ENCODE measurements at places on chromosomes 16 and 17.

- peak; percentile 5 for DNase-seq
Observed at GRCh38 chr17:48335858-48336500, 94.0 kb downstream of the SKAP1 start.

GRCh38 chr17:32523017-32523680, 36.4 kb downstream of the CDK5R1 start:
- DNase-seq = no peak

- no peak for DNase-seq
Observed at GRCh38 chr17:81460856-81461460, 51.6 kb downstream of the ACTG1 start.

- DNase-seq = no peak
Observed at GRCh38 chr17:4409659-4410058, 24.1 kb upstream of the SPNS3 start.

GRCh38 chr17:44105483-44105882, 18.0 kb downstream of the HDAC5 start:
- no peak for DNase-seq

DNA sequence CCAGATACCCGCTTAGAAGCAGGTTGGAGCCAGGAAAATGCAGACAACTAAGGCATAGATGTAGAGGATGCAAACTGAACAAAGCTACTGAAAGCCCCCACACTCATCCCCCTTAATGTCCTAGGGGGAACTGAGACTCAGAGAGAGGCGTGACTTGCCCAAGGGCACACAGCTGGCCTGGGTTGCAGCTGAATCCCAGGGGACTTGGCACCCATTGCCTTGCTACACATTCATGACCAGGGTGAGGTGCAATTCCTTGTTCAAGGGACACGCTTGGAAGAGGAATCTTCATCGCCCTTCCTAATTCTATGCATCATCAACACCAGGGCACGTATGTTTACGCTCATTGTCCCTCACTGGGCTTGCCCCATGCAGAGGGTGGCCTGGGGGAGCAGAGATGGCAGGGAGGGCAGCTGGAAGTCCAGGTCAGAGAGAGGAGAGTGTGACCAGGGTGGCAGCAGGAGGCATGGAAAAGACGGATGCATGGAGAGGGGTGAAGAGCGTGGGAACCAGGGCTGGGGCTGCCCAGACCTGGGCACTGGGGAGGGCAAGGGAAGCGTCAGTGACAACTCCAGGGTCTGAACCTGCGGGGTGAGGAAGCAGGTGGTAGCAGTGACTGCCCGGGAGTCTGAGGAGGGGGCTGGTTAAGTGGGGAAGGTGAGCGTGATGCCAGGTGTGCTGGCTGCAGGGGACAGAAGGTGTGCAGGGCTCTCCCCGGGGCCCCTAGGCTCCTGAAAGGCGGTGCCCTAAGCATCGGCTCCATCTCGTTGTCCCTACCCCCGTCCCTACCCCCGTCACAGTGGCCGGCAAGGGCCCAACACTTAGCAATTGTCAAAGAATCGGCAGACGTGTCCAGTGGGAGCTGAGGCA, 267.1 kb upstream of the TNRC6C start:
- no peak for DNase-seq

DNA sequence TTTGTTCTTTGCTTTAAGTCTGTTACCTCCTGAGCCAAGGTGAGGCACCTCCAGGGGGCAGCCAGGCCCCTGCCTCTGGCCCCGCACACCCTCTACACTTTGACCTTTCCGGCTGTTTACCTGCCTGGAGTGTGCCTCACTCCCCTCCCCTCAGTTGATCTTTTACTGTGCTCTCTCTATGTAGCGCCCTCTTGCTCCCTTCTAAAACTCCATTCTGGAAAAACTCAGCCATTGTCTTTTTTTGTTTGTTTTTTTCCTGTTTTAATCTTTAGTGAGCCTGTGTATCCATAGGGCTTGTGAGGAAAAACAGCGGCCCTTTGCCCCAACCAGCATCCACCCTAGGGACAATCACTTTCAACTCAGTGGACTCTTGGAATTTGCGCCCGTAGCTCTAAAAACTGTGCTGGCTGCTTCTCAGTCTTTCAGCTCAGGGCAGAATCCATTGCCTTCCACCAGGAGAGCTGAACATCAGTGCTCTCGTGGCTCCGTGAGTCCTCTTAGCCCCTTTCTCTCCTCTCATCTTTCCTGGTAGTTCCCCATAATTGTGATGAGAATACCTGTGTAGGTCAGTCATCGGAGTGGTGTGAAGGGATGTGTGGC, 4.3 kb downstream of the AMDHD2 start:
- DNase-seq = no peak

- DNase-seq = peak; percentile 67
Observed at GRCh38 chr16:4330277-4330874, 14.5 kb downstream of the GLIS2 start.

DNA sequence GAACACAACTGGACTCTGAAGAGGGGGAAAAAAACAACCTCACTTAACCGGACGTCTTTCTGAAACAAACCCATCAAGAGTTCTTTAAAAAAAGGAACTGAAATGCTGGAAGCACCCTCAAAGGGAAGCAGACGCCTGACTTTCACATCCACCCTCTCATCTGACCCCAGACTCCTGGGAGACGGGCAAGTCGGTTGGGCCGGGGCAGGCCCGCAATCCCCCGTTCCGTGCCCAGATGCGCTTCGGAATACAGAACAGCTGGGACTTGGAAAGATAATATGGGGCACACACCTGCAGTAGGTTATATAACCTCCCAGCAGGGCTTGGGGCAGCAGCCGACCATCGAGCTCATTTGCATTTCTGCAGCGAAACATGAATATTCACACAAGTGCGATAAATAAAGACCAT, 3.7 kb downstream of the ARHGAP27 start:
- no peak for DNase-seq

DNA sequence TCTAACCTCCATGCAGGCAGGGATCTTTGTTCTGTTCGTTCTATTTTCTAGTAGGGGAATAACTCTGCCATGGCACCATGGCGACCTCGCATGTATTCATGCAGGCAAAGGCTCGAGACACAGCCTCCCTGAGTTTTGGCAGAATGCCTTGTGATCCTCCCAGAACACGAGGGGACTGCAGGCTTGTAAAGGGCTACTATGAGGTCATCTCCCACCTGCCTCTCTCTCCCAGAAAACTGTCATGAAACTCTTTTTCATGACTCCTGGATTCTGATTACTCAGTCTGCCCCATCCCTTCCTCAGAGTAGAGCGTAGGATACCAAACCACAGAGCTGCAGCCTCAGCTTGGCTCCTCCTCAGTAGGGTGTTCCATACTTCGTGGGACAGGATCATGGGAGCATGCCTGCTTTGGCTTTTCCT, 64.3 kb downstream of the IGF2BP1 start:
- no peak for DNase-seq

- DNase-seq = no peak
Observed at GRCh38 chr17:43871946-43872690, 25.1 kb downstream of the CD300LG start.

DNA sequence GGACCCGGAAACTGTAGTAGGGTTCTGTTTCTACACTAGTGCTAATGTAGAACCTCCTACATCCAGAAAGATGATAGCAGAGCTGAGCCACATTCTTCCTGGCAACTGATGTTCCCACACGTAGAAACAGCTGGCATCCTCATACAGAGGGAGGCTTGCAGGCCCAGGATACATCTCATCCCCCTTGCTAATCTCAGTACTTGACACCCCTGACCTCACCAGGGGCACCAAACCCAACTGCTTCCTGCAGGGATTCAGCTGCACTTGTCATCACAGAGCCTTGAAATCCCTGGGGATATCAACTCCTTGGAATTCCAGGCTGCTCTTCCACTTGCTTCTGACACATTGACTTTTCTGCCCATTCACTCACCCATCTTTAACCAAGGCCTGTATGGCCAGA, 75.2 kb upstream of the HSBP1 start:
- no peak for DNase-seq

- DNase-seq = no peak
Observed at GRCh38 chr17:29642171-29642611, 19.5 kb upstream of the CORO6 start.

GRCh38 chr16:7521834-7522233, 189.2 kb downstream of the RBFOX1 start:
- peak; percentile 14 for DNase-seq

- DNase-seq = no peak
Observed at GRCh38 chr17:73625991-73626673, 18.1 kb downstream of the SDK2 start.

DNA sequence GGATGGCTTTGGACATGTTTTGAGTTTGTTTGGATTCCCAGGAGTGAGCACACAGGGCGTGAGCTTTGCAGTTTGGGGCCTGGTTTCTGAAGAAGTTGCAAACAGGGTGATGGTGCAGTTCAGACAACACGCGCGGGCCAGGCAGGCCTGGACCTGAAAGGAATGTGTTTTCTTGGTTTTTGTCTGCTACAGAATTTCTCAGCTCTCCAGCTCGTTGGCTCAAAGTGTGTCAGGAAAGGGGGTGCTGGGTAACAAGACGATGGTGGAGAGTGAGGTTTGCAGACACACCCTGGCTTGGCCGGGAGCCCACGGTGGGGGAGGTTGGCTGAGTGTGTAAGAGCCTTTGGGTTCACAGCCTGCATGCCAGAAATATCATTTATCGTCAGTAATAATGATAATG, 82.3 kb downstream of the CMIP start:
- DNase-seq = no peak

GRCh38 chr17:81665205-81666091, 957 bp downstream of the OXLD1 start:
- DNase-seq = no peak

- DNase-seq = no peak
Observed at GRCh38 chr16:14283786-14284185, 212.7 kb downstream of the MRTFB start.

DNA sequence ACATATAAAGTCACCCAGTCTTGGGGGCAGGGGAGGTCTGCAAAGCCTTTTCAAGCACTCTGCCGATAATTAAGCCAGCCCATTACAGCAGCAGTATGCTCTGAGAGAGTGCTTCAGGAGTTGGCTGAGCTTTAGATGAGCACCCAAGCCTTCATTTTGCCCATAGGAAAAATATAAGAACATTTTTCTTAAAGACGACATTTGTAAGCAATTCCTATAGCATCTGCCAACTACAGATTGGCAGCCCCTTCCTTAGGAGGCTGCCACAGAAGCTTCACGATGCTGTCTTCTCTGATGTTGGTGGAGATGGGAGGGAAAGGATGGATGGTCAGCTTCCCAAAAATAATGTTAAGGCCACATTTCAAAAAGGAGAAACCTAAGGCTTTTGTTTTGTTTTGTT, 367.5 kb downstream of the XYLT1 start:
- DNase-seq = no peak

DNA sequence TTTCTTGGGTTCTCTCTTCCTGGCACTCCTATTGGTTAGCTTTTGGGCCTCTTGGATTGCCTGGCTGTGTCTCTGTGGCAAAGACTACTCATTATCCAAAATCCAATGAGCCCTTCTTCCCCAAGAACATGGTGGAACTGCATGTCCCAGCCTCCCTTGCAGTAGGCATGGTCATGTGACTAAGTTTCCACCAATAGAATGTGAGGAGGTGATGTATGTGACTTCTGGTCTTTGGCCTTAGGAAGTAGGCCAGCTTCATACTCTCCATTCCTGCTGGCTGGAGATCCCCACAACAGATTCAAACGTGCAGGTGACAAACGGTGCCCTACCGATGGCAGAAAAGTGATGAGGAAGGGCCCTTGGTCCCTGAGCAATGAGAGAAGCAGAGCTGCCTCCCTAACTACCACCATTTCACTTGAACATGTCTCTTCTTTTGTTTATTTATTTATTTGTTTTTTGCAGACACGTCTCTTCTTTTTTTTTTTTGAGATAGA, 17.3 kb upstream of the SPN start:
- no peak for DNase-seq

DNA sequence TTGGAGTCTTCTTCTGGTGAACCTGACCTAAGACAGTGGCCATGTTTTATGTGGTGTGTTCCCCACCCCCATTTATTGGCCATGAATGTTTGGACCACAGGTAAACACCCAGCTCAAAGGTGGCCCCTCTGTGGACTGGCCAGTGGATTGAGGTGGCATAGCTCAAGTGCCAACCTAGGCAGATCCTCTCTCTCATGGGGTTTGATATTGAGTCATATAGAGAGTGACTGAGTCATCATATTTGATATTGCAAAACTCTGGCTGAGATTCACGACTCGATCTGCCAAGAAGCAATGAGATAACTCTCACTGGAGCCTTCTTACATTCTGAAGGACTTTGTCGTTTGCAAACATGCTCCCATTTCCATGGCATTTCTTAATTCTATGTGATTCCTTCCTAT, 10.5 kb upstream of the TEKT3 start:
- DNase-seq = no peak

DNA sequence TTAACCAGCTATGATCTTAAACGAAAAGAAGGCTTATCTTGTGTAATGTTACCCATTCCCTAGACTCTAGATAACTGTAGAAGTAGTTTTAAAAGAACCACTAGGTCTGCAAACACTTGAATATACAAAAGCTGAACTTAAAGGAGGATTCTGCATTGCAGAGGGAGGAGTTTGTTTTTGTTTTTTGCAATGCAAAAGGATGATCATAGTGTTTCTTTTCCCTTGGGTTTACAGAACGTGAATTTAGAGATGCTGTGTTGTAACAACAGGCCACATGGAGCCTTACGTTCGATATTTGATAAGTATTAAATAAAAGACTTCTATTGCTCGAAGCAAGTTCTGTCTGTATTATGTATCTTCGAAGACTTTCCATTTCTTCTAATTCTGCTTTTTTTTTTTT, 77.6 kb downstream of the CHD9 start:
- DNase-seq = no peak

DNA sequence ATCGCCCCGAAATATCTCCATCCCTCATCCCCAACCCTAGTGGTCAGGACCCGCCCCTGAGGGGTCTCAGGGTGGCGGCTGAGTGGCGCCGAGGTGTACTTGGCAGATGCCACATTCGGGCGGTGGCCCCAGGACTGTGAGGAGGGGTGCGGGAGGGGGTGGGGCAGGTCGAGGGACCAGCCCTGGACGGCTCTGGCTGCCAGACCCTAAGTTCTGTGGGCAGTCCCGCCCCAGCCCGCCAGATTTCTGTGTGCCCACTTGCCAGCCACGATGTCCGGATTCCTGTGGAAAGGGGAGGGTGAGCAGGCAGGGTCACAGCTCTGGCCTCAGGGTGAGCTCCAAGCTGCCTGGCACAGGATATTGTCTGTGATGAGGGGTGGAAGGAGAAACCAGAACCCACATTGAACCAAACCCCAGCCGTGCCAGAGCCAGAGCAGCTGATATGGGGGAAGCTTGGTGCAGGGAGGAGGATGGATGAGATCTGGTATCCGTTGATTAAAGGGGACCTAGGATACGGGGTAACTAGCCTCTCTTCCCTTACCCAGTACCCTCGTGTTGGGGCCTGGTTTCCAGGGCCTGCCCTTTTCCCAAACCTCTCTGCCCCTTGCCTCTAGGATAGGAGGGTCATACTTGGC, 1.1 kb upstream of the CHAD start:
- no peak for DNase-seq

- DNase-seq = no peak
Observed at GRCh38 chr16:79213214-79213613, 387.3 kb downstream of the MAF start.

DNA sequence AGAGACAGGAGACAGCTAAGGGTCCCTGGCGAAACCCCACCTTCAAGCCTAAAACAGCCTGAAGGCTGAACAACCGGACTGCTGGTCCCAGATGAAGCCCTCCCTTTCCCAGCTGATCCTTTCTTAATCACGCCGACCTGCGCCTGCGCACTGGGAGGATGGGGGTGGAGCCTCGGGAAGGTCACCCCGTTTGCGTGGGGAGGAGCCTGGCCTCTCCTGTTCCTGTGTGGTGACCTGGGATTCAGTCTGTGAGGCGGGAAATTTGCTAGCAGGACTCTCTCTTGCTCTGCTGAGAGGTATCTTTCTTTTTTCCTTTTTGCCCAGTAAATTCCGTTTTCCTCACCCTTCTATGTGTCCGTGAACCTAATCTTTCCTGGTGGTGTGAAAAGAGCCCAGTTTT, 9.6 kb downstream of the FAM20A start:
- DNase-seq = no peak

GRCh38 chr17:49487183-49487582, 7.9 kb upstream of the NGFR start:
- no peak for DNase-seq

Measured in cerebellum (tissue), 4 donors.